ENCODE measurements at places on chromosomes 16 and 17.
A peak's percentile ranks its signal among the peaks of the same experiment; 100 is the strongest.

- no peak for DNase-seq
These were observed 489.4 kb upstream of the HSBP1 start for GRCh38 chr16:83318390-83318789.

GRCh38 chr16:47617732-47618131, 156.6 kb downstream of the PHKB start:
- no peak for DNase-seq

GRCh38 chr16:79593074-79593531, 7.4 kb downstream of the MAF start:
- DNase-seq = peak; percentile 26

- no peak for DNase-seq
These were observed 2.0 kb downstream of the TMUB2 start for GRCh38 chr17:44188576-44189403.

- DNase-seq = no peak
These were observed 44.6 kb downstream of the SOX8 start for GRCh38 chr16:1026057-1026783.

GRCh38 chr16:81486540-81487061, 42.0 kb downstream of the CMIP start:
- DNase-seq = no peak

DNA sequence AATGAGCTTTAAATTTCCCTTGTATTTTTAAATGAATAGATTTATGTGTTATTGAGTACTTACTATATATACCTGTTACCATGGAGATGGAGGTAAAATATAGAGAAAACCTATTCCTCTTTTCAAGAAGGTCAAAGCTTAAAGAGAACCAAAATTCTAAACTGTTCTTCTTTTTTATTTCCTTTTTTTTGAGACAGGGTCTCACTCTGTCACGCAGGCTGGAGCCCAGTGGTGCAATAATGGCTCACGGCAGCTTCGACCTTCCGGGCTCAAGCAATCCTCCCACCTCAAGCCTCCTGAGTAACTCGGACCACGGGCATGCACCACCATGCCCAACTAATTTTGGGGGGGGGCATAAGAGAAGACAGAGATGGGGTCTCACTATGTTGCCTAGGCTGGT, 25.0 kb upstream of the TMEM97 start:
- DNase-seq = no peak

GRCh38 chr17:70820276-70820675, 650.9 kb downstream of the KCNJ2 start:
- no peak for DNase-seq

DNA sequence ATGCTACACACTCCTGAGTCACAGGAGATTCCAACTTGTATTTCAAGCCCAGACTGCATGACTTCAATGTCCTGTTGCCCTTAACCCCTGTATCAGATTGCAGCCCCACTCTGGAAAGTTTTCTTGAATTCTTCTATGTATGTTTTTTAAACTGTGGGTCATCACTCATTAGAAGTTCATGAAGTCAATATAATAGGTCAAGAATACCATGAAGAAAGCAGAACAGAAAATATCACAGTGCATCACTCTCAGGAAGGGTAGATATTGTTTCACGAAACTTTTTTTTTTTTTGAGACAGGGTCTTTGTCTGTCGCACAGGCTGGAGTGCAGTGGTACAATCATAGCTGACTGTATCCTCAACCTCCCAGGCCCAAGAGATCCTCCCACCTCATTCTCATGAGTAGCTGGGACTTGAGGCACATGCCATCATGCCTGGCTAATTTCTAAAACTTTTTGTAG, 20.5 kb downstream of the PRKCB start:
- no peak for DNase-seq

GRCh38 chr17:40551091-40551878, 14.0 kb downstream of the CCR7 start:
- DNase-seq = peak; percentile 12

GRCh38 chr17:51435171-51435552, 174.8 kb downstream of the UTP18 start:
- DNase-seq = peak; percentile 78

DNA sequence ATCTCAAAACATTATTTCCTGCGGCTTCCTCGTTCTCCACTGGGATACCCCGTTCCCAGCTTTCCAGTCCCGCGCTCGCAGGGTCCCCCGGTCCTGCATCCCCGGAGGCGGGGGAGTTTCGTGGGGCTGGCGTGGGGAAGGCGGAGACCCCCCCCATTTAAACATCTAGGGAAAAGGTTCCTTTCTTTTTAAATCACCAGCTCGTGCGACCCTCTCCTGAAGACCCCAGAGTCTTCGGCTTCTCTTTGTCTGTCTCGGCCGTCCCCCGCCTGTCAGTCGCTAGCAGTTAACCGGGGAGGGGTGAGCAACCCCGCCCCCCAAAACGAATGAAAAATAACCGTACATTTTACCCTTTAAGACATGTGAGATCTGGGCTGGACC, 473 bp upstream of the IGF2BP1 start:
- DNase-seq = no peak

DNA sequence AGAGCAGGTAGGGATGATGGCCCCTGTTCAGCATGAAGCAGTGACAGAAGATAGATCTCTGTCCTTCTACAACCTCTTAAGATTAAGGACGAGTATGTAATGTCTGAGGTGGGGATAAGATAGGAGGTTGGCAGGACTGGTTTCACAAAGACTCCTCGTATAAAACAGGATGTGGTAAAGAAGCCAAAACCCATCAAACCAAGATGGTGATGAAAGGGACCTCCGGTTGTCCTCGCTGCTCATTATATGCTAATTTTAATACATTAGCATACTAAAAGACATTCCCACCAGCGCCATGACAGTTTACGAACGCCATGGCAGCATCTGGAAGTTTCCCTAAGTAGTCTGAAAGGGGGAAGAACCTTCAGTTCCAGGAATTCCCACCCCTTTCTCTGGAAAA, 27.3 kb downstream of the MIS12 start:
- DNase-seq = no peak

DNA sequence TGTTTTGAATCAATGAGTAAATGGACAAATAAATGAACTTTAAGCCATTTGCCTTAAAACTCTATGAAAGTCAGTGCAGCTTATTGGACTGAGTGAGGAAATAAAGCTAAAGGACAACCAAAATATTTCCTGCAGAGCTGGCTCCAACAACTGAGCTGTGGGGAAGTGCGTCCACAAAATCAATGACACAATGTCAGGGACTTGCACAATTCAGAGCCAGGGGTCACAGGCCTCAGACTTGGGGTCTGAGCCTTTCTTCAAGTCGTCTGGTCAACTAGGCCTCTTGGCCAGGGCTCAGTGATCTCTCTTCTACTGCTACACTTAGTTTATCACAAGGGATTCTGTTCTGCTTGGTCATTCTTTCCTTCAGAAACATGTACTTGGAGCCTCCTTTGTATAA, 26.2 kb upstream of the RHBDL3 start:
- DNase-seq = no peak

- DNase-seq = no peak
These were observed 676 bp upstream of the KRT13 start for GRCh38 chr17:41505809-41506767.

GRCh38 chr16:56279132-56279531, 87.8 kb downstream of the GNAO1 start:
- DNase-seq = peak; percentile 80

GRCh38 chr17:80770881-80771611, 220.6 kb upstream of the CHMP6 start:
- DNase-seq = no peak

GRCh38 chr17:27226611-27227230, 67.2 kb upstream of the WSB1 start:
- DNase-seq = no peak

- no peak for DNase-seq
These were observed 14.4 kb downstream of the TTC19 start for GRCh38 chr17:16013943-16014407.

DNA sequence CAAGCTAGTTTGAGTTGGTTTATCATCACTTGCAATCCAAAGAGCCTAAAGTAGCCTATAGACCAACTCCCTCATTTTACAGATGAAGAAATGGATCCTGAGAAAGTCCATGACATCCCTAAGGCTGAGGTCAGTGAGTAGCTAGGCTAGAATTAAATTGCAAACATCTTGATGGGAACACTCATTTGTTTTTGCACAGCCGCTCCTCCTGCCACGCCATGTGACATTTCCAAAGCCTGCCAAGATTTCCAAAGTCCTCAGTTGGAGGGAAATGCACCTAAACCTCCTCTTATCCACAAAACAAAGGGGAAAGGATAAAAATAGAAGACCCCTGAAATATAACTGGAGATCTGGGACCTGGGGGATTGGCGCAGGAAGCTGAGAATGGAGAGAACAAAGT, 15.0 kb downstream of the TMEM92 start:
- no peak for DNase-seq

DNA sequence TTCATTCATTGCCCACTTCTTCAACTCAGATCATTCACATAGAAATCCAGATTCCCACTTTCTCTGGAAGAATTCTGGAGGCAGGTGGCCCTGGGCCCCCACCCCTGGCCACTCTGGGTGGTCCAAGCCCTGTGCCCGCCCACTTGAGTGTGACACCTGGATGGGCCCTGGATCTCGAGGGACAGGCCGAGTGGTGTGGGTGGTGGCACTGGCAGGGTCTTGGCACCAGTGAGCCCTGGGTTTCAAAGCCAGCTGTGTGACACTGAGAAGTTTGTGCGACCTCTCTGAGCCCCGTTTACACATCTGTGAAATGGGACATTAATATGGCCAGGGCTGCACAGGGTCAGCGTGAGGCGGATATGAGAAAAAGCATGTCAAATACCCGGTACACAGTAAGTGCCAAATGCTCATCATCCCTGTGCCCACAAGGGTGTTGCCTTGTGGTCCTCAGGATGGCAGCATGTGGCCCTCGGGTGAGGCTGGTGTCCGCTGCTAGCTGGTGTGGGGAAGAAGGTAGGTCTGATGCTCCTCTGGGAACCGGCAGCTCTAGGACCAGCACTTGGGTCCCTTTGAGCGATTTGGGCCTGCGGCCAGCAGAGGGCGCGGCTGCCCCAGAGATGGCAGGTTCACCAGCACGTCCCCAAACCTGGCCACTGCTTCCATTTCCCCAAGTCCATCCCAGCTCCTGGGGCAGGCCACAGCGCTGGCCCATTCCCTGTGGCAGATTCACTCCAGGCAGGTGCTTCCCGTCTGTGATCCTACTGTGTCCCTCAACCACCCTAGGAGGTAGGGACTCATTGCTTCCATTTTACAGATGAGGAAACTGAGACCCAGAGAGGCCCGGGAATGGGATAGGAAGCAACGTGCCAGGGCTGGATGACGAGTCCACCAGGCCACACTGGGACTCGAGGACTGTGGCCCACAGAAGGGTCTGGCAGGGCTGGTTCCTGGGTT, 3.6 kb downstream of the OSGIN1 start:
- DNase-seq = peak; percentile 84

- peak; percentile 92 for DNase-seq
These were observed 15.8 kb upstream of the AKTIP start for GRCh38 chr16:53518550-53519416.

DNA sequence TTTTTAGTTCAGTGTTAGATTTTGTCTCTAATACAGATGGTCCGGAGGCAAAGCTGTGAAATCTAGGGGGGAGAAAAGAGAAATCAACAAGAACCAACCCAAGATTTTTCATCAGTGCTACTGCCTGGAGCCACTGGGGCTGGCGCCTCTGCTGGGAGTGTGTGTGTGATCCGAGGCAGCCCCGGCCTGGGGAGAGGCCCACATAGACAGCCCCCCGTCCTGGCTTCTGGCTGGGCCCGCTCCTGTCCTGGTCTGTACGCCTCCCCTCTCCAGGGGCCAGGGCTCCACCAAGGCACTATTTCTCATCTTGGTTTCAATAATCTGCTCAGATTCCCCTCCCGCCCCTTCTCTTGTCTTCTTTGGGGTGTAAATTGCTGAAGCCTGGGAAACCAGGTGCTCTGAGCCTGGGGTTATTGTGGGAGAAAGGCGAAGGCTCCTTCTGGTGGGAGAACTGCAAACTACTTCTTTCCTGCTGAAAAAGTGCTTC, 7.8 kb downstream of the BAHCC1 start:
- no peak for DNase-seq

- peak; percentile 91 for DNase-seq
These were observed 23.6 kb upstream of the KRT17 start for GRCh38 chr17:41647940-41648410.

GRCh38 chr16:26877421-26877820, 189.3 kb upstream of the C16orf82 start:
- DNase-seq = no peak

DNA sequence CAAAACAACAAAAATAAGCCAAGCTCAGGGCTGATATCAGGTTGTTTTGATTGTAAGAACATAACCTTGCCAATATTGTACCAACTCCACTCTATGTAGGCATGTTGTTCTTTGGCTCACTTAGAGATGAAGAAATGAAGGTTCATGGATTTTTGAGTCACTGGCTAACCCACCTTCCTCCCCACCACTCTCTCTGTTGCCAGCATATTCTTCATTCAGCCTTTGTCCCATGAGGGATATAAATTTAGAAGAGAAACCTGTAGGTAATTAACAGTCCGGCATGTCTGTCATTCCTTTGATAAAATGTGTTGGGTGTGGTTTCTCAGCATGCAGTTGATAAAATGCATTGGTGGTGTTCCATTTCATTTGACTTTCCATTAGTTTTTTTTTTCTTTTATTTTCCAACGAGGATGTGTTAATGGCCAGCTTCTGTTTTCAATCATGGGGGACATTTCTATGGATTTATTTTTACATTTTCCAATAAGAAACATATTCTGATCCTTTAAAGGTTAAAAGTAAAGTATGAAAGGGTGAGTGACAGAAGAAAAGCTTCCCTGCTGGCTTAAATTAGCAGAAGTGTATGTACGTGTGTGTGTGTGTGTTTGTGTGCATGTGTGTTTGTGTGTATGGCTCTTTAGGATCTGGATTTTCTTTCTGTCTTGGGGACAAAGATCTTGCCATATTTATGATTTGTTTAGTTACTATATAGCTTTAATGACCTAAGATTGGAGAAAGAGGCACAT, 166.2 kb upstream of the KCNJ16 start:
- no peak for DNase-seq

GRCh38 chr16:50994995-50995394, 156.1 kb downstream of the SALL1 start:
- DNase-seq = no peak

- DNase-seq = no peak
These were observed 24.4 kb downstream of the IRF8 start for GRCh38 chr16:85923153-85924021.

DNA sequence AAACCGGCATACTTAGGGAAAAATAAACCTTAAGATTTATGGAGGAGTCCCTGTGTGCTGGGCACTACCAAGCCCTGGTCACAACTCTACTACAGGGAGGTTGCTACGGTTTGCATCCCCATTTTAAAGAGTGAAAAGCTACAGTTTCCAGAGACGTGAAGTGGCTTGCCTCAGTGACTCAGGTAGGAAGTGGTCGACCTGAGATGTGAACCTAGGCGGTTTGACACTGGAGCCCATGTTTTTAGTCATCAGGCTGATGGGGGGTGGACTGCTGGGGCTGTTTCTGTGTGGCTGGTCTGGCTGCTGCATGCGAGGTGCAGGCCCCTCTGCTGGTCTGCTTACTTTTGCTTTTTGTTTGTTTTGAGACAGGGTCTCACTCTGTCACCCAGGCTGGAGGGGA, 6.6 kb downstream of the COX6A2 start:
- peak; percentile 87 for DNase-seq
